ENCODE measurements at places on chromosomes 11 and 22.

DNA sequence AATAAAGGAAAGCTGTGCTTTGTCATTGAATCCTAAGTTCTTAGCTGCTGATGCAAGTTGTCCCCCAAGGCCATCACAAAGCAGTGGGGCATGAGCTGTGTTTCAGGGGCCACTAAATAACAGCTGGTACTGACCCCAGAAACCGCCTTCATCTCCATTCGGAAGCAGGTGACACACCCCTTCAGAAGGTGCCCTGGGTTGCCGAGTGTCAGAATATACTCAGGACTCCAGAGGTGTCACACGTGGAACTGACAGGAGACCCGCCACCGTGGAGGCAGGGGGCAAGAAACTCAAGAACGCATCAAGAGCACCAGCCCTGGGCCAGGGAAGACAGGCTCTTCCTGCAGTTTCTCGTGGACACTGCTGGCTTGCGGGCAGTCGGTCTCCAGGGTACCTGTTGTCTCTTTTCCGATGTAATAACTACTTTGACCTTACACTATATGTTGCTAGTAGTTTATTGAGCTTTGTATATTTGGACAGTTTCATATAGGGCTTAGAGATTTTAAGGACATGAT is 41.5 kb downstream of the PPP2R1B start:
- no peak for DNase-seq

DNA sequence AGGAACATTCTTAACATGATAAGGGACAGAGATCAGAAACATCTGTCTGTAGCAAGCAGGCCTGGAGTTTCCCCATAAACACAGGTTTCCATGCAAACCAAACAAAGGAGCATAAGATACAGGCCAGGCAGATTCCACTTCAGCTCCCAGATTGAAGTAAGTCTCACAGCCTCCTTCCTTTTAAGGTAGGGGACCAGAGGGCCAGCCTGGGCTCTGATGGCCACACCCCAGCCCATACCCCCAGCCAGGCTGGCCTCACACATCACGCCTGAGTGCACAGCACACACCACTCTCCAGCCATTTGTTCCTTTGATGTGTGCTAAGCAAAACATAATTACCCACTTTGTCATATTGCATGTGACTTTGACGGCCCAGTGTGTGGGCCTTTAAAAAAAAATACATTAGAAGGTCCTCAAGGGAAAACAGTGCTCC is 518.7 kb downstream of the NTM start:
- no peak for DNase-seq

DNA sequence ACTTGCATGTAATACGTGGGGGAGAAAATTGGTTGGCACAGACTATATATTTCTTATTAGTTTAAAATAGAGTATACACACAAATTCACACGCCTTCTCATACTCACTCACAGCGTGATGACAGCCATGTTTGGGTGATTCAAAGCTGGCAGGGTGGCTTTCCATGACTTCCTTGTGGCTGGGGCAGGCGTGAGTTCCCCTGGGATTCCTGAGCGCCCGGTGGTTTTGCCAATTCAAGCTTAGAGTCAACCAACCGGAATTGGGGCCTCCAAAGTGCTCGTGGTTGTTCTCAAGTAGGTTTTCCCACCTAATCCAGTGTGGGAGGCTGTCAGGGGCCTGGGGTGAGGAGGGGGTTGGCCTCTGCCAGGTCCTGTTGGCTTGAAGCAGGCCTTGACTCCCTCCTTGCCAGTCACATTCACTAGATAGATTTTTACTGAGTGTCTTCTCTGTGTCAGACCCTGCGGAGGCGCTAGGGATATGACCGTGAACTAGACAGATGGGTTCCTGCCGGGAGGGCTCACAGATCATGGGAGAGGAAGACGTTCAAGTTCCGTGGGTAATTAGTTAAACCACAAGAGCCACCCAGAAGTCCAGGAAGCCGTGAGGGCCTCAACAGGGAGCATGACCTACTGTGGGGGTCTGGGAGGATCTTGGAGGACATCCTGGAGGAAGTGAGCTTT is 11.5 kb downstream of the PKNOX2 start:
- DNase-seq, result no peak

GRCh38 chr11:104369761-104370160 is 205.8 kb upstream of the PDGFD start:
- DNase-seq, result no peak

- peak; percentile 16 for DNase-seq
Observed at GRCh38 chr11:45371251-45372115, 85.3 kb upstream of the SYT13 start.

DNA sequence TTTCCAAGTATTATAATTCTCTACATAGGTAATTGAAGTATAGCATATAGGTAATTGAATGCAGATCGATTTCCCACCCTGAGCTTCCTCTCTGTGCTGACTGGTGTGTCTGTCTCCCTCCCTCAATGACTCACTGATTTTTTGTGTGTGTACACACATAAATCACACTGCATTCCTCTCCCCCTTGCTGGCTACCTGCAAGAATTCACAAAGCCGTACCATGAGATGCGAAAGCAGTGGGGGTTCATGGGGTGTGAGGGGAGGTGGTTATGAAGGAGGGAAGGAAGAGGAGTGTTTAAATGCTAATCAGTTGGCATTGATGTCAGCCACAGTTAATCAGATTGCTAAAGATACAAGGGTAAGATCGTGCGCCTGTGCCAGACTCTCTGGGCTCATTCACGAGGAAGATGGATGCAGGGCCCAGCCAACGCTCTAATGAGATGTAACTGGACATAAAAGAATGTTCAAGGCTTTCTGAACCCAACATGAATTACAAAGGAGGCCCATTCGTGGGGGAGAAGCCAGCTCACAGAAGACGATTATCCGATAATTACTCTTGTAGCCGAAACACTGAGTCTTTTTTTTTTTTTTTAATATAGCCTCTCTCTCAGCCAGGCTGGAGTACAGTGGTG is 107.4 kb downstream of the SEZ6L start:
- no peak for DNase-seq

DNA sequence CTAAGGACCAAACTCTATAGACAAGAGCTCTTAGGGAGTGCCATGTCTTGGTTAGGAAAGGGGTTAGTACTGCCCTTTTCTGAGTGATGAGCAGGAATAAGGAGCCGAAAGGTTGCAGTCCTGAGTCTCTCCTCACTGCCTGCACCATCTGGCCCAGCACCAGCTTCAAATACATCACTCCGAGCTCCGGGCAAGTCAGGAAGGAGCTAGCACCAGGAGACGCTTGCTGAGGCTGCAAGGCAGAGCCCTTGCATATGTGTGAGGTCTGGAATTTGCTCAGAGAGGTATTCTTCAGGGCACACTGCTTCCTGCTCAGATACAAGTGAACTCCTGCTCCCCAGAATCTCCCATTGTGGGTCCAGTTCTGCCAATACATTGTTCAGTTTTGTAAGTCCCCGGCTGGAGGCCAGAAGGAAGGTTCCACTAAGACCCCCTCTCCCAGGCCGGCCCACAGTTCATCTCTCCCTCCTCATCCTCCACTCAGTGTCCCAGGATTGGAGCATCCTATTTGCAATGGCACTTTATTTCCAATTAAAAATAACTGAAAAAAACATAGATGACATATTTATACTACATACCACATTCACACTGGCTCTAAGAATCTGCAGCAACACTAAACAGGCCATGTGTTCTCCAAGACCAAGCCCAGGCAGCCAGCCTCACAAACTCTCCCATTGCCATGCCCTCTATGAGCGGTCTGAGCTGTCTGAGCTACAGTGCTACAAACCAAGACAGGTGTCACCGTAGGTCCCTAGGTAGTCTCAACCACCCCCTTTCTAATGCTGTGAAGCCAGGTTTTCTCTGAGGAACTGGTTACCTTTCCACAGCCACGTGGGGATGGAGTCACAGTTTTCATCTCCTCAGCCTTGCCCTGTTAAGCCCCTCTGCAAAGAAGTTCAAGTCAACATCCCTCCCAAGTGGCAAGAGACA is 55.1 kb upstream of the SPATA19 start:
- no peak for DNase-seq

GRCh38 chr22:46428602-46429324 is 93.2 kb downstream of the TRMU start:
- DNase-seq, result no peak

GRCh38 chr11:23765682-23766252 is 731.1 kb upstream of the LUZP2 start:
- no peak for DNase-seq

DNA sequence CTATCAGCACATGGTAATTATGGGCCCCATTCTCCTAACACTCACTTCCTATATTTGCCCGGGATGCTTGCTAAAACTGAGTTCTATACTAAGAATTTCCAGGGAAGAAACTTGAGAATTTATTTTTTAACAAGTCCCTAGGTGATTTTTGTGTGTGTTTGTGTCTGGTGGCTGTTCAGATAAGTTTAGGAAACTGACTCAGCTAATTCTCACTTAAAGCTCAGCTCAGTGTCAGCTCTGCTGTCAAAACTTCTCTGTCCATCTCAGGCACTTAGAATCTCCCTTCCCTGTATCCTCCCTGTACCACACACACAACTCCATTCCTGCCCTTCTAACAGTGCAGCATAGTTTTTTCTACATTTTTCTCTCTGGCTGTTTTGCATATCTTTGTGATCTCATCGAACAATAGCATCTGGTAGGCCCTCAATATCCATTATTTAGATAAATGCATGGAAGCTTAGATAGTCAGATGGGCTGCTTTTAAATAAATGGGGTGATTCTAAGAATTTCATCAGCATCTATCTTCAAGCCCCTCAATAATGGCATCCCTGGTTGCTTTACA is 69.3 kb downstream of the PIWIL4 start:
- no peak for DNase-seq

- DNase-seq, result no peak
Observed at GRCh38 chr11:57205041-57205641, 23.4 kb downstream of the LRRC55 start.

DNA sequence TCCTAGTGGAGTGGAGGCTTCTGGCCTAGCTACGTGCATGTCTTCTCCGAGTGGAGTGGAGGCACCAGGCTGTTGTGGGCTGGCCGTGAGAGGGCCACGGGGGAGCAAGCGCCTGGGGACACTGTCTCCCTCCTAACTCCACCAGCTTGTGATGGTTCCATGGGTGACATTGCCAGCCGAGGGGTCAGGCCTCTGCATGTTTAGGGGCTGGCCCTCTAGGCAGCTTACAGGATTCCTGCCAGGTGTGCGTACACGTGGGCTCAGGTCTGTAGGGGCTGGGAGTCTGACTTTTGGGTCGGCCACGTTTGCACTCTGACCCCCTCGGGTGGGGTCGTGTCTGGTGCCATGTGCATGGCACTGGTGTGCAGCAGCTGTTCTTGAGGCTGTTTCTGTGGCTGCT is 31.6 kb downstream of the TBC1D22A start:
- no peak for DNase-seq

DNA sequence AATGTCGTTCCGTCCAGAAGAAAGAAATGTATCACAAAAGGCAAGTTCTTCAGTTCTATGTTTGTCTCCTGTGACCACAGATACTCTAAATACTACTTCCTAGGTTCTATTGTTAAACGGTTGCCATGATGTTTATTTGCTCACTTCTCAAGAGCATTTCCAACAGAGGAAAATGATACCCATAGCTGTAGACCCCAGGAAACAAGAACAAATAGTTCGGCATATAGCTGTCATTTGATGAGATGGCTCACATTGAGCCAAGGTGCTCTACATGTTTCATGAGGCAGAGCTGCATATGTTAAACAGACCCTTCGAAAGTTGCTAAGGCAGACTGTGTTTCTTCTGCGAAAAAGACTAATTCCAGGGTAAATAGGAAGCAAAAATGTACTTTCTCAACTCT is 15.4 kb upstream of the ANGPTL5 start:
- DNase-seq, result no peak

DNA sequence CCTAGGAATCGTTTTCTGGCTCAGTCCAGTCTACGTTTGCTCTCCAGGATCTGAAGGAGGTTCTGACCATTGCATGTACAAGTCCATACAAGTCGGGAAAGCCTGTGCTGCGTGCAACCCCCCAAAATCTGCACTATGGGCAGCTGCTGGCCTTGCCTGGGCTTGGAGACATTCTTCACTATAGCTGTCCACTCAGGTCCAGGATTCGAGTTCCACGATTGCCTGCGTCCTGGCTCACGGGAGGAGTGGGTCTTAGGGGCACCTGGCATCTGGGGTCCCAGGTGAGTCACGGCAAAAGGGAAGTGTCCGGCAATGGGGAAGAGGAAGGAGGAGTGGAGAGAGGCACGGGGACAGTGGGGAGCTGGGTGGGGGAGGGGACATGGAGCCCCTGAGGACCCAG is 563.0 kb downstream of the BRD1 start:
- DNase-seq, result no peak

DNA sequence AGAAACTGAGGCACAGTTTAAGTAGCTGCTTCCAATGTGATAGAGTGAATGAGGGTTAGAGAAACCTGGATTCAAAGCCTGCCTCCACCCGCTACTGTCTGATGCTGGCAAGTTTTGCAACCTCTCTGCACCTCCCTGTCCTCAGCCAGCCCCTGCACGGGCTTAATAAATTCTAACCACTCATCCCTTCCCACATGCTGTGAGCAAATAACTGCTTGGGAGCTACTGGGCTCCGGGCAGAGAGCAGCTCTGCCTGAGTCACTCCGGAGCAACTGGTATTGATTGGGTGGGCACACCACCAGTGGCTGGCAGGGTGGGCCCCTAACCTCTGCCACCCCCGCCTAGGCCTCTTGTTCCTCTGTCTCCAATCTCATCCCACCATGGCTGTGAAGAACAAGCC is 104.3 kb upstream of the SYT13 start:
- DNase-seq, result no peak

- DNase-seq, result no peak
Observed at GRCh38 chr11:39220069-39220468, 2239.4 kb downstream of the LRRC4C start.

DNA sequence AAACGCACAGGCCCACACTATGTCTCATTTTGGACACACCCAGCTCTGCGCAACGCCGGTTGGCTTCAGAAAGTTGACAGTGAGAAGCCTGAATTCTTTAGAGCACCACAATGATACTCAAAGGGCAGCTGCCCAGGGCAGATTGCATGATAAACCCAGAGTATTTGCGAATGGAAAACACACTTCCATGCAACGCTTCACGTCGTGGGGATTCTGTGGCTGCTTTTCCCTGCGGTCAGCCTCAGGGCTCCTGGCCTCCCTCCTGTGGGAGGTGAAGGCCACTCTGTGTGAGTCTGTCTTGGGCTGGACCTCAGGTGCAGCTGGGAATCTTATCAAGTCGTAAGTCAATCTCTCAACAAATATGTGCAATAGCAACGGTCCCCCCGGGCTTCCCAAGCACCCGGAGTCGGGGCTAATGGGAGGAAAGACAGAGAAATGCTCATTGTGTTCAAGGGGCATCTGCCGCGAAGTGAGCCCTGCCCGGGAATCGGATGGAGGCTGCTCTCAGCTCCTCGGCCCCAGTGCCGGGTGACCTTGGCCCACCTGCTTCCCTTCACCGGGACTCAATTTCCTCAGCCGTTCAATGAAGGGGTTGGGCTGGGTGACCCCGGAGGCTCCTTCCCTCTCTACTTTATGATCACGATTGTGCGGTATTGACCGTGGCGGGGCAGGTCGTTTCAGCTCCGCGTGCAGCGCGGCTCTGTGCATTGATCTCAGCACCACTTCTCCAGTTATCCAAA is 623.6 kb downstream of the BRD1 start:
- no peak for DNase-seq
